Activated CD4-positive, alpha-beta memory T cell treated with anti-CD3 and anti-CD28 coated beads for 36 hours (primary cell): ENCODE measurements at places on chromosomes 13 and 19. TPM values are rescaled to one million over a fixed set of nuclear protein-coding genes. Genes with fewer than 3 reads are reported as not detected.

The ADM5 gene
- total RNA-seq: 3.0 TPM

The DCT gene
- total RNA-seq: not detected

The PGLYRP1 gene
- total RNA-seq: not detected

The ICAM5 gene
- 1.1 TPM for total RNA-seq

The WDR88 gene
- not detected for total RNA-seq

- H3K4me3 ChIP-seq: no peak overlapping the region
- peaks cover 5% of the 10 kb centered on the region for H3K4me1 ChIP-seq
- no peak overlapping the region for H3K27ac ChIP-seq
- DNase-seq: peak; percentile 11
- H3K36me3 ChIP-seq: no peaks in the 10 kb centered on the region
These were observed 9.2 kb downstream of the CYP2B6 start for GRCh38 chr19:41000310-41000737.

DNA sequence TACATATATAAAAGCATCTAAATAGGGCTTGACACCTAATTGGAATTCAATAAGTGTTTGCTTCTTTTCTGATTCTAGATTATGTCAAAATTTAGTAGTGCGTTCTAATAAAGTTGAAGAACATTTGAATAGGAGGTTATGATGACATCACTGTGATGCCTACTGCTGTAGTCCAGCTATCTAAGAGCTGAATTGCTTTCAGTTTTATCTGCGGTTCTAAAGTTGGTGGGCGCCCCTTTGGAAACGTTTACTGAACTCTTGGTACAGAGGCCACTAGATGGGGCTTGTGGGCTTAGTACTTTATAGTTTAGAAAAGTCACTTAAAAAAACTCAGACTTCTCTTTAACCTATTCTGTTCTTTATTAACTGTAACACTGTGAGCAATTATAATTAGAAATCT, 776.9 kb downstream of the GPC5 start:
- no peaks in the 10 kb centered on the region for H3K36me3 ChIP-seq
- no peak overlapping the region for H3K4me3 ChIP-seq
- H3K27ac ChIP-seq: no peak overlapping the region
- no peaks in the 10 kb centered on the region for H3K27me3 ChIP-seq
- DNase-seq: no peak

- no peak overlapping the region for H3K27ac ChIP-seq
- H3K27me3 ChIP-seq: no peaks in the 10 kb centered on the region
- no peak for DNase-seq
- H3K4me1 ChIP-seq: no peaks in the 10 kb centered on the region
These were observed 20.9 kb downstream of the GRTP1 start for GRCh38 chr13:113342820-113343691.

DNA sequence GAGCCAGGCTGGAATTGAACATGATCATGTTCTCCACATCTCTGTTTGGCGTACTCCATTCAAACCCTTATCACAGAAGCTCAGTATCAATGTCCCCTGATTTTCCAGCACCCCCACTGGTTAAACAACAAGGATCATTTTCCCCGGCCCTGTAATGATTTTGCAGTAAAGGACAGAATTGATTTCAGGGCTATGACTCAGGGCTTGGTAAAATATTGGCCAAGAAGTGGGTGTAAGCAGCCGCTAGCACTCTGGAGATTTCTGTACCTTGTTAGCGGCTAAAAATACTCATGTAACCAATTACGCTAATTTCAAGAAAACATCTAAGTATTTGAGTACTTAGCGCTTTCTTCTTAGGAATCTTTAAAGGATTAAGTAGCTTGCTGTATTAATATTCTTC, 69.5 kb upstream of the FNDC3A start:
- DNase-seq: no peak
- peaks cover 5% of the 10 kb centered on the region for H3K27me3 ChIP-seq
- no peaks in the 10 kb centered on the region for H3K4me1 ChIP-seq
- H3K27ac ChIP-seq: no peak overlapping the region

- peaks cover 7% of the 10 kb centered on the region for H3K27me3 ChIP-seq
- DNase-seq: no peak
- H3K4me3 ChIP-seq: no peak overlapping the region
- H3K27ac ChIP-seq: no peak overlapping the region
These were observed 3.5 kb upstream of the ADM5 start for GRCh38 chr19:49685845-49686332.

GRCh38 chr13:55654243-55654642, 1486.5 kb upstream of the PRR20A start:
- no peak for DNase-seq
- H3K27me3 ChIP-seq: no peaks in the 10 kb centered on the region
- H3K27ac ChIP-seq: no peak overlapping the region
- no peaks in the 10 kb centered on the region for H3K36me3 ChIP-seq
- H3K4me1 ChIP-seq: no peaks in the 10 kb centered on the region
- no peak overlapping the region for H3K4me3 ChIP-seq

- no peaks in the 10 kb centered on the region for H3K36me3 ChIP-seq
- peak overlapping the region; percentile 40 for H3K4me3 ChIP-seq
- peaks cover 12% of the 10 kb centered on the region for H3K4me1 ChIP-seq
- no peaks in the 10 kb centered on the region for H3K27me3 ChIP-seq
These were observed 420.8 kb upstream of the GPC6 start for GRCh38 chr13:92805766-92806165.

DNA sequence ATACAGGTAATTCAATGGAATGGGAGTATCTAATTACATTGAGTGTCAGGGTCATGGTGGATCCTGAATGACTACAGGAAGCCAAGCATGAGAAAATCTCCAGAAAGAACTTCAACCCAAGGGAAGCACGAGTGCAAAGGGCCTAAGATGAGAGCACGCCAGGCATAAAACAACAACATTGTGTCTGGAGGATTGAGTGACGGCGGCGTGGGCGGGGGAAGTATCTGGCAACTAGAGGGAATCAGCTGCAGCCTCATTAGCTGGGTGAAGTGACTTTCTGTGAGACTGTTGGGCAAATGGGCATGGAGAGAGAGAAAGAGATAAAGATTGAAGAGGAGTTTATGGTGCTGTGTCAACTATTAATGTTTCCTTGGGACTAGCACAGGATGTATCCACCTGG, 194.3 kb downstream of the GPC6 start:
- H3K27me3 ChIP-seq: no peaks in the 10 kb centered on the region
- DNase-seq: no peak
- no peak overlapping the region for H3K4me3 ChIP-seq
- no peak overlapping the region for H3K27ac ChIP-seq
- H3K36me3 ChIP-seq: no peaks in the 10 kb centered on the region

DNA sequence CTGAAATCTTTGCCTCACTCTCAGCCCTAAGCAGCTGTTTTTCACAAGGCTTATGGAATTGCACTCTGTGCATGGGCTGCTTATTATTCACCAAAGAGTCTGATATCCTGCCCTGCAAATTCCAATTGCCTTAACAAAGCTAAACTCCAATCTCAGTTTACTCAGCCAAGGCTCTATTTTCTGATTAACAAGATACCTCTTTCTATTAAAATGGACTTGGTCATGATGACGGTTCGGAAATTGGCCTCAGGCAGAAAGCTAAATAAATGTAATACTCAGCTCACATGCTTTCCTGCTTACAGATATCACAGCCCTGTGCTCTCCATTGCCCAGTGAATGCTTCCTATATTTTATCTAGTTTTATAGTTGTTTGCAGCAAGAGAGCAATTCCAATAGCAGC, 1270.8 kb downstream of the PCDH9 start:
- H3K4me3 ChIP-seq: no peak overlapping the region
- H3K36me3 ChIP-seq: no peaks in the 10 kb centered on the region
- H3K27me3 ChIP-seq: no peaks in the 10 kb centered on the region
- H3K27ac ChIP-seq: no peak overlapping the region

GRCh38 chr19:44779150-44779549, 1.5 kb downstream of the CBLC start:
- DNase-seq: no peak
- no peak overlapping the region for H3K4me3 ChIP-seq

DNA sequence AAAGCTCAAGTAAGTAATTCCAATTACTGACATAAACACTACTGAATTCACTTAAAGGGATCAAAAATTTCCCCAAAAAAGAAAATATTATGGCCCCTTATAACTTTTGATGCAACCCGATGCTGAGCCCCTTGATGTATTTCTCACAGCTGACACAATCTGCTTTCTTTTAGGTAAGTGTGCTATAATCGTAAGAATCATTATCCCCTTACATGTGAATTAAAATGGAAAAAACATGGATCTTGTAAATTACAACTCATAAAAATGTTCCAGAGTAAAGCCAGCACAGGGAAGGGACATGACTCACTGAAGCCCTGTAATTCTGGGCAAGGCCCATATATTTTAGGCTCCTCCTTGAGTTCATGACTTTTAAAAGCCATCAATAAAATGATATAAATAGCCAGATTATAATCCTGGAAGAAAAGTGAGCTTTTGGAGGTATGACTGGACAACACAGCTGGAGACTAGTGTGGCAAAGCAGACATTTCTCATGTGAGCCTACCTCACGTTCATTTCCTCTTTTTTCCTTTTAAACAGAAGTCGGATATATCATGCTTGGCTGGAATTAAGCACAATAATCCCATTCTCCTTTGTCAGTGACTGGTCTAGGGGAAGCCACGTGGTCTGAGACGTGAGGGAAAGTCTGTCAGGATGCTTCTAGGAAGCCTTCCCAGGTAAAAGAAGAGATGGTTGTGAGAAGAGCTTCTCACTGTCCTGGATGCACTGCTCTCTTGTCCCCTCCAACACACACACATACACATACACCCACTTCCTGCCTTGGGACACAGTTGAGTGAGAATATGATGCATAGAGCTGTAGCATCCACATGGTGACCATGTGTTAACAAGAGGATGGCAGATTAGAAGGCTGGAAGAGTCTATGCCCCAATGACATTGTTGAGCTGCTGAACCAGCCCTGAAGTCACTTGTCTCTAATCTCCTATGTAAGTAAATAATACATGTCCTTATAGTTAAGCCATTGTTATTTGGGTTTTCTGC, 165.4 kb downstream of the RGCC start:
- no peak overlapping the region for H3K27ac ChIP-seq
- no peaks in the 10 kb centered on the region for H3K27me3 ChIP-seq
- no peak overlapping the region for H3K4me3 ChIP-seq
- DNase-seq: no peak
- H3K36me3 ChIP-seq: peaks cover 17% of the 10 kb centered on the region
- H3K4me1 ChIP-seq: no peaks in the 10 kb centered on the region

GRCh38 chr19:3576696-3577443, 4.1 kb downstream of the HMG20B start:
- H3K36me3 ChIP-seq: peaks cover 13% of the 10 kb centered on the region
- no peaks in the 10 kb centered on the region for H3K27me3 ChIP-seq
- H3K4me3 ChIP-seq: no peak overlapping the region
- no peak overlapping the region for H3K27ac ChIP-seq

GRCh38 chr13:28173793-28174192, 35.4 kb downstream of the PAN3 start:
- peaks cover 25% of the 10 kb centered on the region for H3K4me1 ChIP-seq
- H3K27ac ChIP-seq: no peak overlapping the region
- H3K36me3 ChIP-seq: peaks cover 20% of the 10 kb centered on the region
- H3K27me3 ChIP-seq: no peaks in the 10 kb centered on the region
- no peak for DNase-seq
- no peak overlapping the region for H3K4me3 ChIP-seq

DNA sequence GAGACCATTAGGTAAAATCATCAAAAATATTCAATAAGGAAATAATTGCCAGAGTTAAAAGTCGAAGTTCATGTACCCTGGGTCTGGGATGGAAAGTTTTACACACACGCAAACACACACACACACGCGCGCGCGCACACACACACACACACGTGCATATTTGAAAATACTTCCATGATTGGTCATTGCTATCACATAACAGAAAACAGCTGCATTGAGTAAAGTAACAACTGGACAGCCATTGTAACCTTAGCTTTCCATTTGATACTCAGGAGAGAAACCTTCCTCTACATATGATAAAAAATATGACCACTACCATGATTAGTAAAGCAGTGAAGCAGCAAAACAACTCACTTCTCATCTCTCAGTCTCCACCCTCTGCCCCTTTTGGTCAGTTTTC, 490.0 kb upstream of the SGCG start:
- H3K4me1 ChIP-seq: no peaks in the 10 kb centered on the region
- H3K4me3 ChIP-seq: no peak overlapping the region
- no peaks in the 10 kb centered on the region for H3K36me3 ChIP-seq
- DNase-seq: no peak

DNA sequence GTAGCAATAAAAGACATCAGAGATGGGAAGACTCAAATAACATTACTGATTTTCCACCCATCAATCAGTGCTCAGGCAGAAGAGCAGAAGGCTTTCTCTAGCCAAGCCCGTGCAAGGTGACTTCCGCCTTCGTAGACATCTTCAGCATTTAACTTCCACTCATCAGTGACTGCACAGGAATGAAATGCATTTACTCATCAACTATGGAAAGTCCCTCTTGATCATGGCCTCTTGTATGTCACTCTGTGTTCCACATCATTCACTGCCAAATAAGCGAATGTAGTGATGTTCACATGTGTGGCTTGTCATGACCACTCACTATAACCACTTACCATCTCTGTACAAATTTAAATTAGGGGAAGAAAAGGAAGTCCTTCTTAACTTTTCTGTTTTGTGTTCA, 49.4 kb downstream of the SACS start:
- peak; percentile 50 for DNase-seq
- no peak overlapping the region for H3K27ac ChIP-seq
- H3K36me3 ChIP-seq: no peaks in the 10 kb centered on the region
- no peak overlapping the region for H3K4me3 ChIP-seq

GRCh38 chr13:98688373-98688772, 64.1 kb downstream of the SLC15A1 start:
- no peaks in the 10 kb centered on the region for H3K4me1 ChIP-seq
- DNase-seq: no peak
- no peak overlapping the region for H3K4me3 ChIP-seq
- no peaks in the 10 kb centered on the region for H3K36me3 ChIP-seq
- H3K27me3 ChIP-seq: no peaks in the 10 kb centered on the region

DNA sequence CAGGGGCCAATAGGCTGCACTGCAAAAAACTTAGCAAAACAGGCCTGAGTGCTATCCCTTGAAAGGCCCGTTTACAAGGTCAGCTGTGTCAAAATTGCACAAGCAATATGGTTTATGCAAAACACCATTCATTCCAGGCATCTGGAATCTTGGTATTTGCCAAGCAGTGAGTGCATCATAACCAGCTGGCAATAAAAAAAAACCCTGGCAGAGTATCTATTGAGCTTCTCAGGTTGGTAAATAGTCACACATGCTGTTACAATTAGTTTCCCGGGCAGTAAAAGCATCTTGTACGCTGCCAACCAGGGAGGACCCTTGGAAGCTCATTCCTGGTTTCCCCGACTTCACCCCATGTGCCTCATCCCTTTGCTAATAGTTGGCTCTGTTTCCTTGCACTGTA, 21.3 kb downstream of the ZNF77 start:
- no peak overlapping the region for H3K27ac ChIP-seq
- H3K36me3 ChIP-seq: peaks cover 11% of the 10 kb centered on the region
- no peaks in the 10 kb centered on the region for H3K4me1 ChIP-seq
- no peak for DNase-seq
- no peak overlapping the region for H3K4me3 ChIP-seq

DNA sequence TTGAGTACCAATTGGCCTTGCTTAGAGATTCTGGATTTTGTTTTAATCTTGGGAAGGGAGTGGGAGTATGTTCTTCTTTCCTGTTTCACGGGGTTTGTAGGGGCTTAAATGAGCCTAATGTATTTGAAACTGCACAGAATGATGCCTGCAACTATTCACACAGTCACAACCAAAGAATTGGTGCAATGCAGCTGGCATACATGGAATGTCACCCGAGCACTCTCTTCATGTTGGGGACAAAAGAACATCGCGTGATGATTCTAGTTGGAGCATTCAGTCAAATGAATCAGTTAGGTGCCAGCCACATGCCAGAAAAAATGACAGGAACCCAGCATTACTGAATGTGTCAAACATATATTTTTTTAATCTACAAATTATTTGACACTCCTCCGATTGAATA, 22.1 kb downstream of the STARD13 start:
- no peaks in the 10 kb centered on the region for H3K4me1 ChIP-seq
- DNase-seq: no peak
- no peaks in the 10 kb centered on the region for H3K36me3 ChIP-seq
- no peak overlapping the region for H3K27ac ChIP-seq
- peaks cover 4% of the 10 kb centered on the region for H3K27me3 ChIP-seq
